CD8-positive, alpha-beta T cell (primary cell): ENCODE measurements at places on chromosomes 16 and 17. TPM values are rescaled to one million over a fixed set of nuclear protein-coding genes. Genes with fewer than 3 reads are reported as not detected.

DNA sequence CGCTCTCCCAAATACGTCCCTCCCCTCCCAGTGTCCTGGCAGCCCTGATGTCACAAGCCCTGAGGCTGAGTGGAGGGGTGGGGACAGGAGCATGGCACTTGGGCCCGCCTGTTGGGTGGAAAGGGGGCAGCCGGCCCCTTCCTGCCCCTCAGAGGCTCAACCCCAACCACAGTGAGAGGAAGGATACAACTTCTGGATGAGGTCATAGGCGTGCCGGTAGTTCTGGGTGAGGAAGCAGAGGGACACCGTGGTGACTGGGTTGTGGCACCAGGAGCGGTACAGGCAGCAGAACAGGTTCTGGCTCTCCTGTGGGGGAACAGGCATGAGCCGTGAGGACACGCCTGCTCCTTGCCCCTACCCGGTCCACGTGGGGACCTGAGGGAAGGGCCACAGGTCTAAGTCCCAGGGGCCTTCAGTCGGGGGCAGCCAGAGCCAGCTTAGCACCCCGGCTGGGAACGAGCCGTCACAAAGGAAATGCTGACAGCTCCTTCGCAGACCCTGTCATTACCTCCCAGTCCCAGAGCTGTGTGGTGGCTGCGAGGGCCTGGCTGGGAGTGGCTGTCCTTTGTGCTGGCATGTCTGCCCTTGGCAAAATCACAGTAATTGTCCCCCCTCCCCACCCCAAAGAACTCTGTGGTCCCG is 11.2 kb upstream of the MTSS2 start:
- peak; percentile 67 for DNase-seq

DNA sequence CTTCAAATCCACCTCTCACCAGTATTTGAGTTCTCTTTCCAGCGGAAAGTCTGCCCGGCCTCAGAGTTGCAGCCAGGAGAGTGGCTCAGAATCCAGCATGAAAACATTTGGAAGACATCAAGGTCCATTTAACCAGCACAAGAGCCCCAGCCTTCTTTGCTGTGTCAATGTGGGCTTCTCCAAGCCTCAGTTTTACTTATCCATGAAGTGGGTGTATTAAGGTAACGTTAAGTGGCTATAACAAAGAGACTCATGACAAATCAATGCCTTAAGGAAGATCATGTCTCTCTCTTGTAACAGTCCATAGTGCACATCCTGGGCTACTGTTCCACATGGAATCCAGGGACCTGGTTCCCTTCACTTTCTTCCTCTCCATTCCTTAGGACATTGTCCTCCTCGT is 959 bp upstream of the SPPL2C start:
- no peak for DNase-seq

DNA sequence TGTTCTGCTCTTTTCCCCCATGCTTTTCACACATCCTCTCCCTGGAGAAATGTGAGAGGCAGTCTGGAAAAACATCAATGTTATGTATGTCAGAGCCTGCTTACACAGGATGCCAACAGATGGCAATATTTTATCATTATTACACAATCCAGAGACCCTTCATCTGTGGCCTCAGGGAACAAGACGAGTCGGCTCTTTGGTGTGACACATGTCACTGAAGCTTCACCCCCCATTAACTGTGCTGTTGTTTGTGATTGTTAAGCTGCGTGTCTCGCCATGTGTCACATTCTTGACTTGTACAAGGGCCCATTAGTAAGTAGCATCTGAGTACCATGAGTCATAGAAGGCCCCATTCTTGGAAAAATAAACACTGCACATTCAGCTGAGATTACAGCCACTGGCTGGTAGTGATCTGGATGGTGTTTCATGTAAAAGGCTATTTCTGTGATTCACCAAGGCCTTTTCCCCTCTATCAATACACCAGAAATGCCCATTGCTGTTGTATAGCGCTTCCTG is 682.1 kb upstream of the SOX9 start:
- DNase-seq, result no peak

DNA sequence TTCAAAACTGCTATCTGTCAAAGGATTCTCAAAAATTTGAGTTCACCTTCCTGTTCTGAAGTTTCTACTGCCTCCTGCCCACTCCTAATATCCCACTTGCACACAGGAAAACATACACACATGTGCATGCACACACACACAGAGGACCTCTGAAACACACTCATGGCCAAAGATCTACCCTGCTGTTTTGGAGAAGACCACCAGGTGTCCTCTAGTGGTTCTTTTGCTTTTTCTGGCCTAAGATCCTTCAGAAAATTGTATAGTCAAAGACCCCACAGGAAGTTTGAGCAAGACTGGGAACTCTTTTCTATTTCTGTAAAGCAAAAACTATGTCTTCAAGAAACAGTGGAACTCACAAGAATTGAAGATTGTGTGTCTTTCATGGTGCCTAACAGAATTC is 90.2 kb downstream of the CDH8 start:
- DNase-seq, result no peak

GRCh38 chr16:66660422-66661209 is 35.9 kb downstream of the CMTM4 start:
- DNase-seq, result no peak

DNA sequence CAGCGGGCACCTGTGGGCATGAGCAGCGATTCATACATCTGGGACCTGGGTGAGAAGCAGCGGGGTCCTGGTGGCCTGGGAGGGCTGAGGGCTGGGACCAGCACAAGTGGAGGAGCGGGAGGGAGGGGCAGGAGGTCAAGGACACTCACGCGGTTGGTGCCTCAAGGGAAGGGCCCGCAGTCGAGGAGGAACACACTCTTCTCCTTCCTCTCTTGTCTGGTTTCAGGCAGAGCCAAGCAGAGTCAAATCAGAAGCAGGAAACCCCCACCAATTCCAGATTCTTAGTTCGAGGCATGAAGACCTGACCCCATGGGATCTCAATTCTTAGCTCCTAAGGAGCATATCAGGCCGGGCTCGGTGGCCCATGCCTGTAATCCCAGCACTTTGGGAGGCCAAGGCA is 15.7 kb downstream of the DNAI2 start:
- no peak for DNase-seq

- DNase-seq, result no peak
Observed at GRCh38 chr16:23072084-23072599, 77.1 kb downstream of the USP31 start.

DNA sequence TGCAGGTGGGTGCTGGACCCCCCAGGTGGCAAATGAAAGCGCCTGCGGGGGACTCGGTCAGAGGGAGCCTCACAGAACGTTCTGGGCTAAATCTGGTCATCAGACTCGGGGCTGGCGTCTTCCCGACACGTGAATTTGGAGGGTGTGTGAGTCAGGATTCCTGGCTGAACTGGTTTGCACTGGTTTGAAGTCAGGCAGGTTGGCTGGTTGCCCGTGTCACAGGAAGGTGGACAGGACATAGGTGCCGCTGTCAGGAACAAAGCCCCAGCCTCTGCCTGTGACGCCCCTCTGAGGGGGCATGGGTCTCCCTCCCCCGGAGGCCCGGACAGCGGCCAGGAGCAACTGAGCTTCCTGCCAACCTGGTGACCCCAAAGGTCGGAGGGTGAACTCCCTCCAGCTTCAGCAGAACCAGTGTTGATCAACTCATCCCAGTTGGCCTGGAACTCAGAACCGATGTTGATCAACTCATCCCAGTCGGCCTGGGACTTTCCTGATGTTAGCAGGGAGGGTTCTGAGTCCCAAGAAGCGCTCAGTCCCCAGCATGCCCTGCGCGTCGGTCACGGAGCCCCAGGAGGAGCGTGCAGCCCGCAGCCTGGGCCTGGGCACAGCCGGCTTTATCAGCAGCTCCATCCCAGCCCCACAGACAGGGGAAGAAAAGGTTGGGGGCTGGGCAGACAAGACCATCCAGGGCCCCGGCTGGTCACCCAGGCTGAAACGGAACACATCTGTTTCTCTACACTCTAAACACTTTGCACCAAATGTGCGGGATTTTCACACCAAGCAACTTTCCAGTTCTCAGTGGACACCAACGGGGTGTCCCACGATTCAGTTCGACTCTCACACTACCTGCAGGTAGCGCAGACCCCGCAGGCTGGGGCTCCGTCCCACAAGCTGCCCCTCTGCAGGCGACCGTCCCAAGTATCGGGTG is 14.4 kb upstream of the METRNL start:
- DNase-seq, result peak; percentile 0

DNA sequence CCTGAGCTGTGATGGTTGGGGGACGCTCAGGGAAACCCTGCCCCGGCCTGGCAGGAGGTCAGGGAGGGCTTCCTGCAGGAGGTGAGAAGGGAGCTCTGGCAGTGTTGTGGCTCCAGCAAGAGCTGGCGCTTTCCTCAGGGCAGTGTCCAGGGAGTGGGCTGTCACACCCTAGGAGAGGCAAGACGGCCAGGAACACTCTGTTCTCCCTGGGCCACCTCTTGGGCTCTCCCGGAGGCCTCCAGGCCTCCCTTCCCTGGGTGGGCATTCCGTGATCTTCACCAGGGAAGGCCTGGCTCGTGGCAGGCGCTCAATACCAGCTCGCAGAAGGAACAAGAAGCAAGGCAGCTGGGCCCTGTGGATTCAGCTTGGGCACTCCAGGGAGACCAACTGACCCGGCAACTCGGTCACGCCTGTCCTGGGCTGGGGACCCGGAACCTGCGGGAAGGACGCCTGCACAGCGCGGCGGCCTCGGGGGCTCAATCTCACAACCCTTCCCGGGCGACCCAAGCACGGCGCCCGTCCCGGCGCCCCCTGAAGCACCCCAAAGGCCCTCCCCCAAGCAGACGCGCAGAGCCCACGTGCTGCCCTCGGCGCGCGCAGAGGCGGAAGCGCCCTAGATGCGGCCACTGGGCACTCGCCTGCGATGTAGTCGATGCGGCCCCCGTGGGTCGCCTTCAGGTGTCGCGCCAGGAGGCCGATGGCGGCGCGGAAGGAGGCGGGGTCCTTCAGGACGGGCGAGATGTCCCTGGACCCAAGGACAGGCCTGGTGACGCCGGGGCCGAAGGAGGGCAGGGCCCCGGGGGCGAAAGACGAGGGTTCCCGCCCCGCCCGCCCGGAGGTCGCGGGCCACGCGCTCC is 588 bp downstream of the APRT start:
- peak; percentile 80 for DNase-seq

- no peak for DNase-seq
Observed at GRCh38 chr16:16006650-16007049, 57.2 kb downstream of the ABCC1 start.

- DNase-seq, result no peak
Observed at GRCh38 chr16:47511882-47512281, 50.8 kb downstream of the PHKB start.

DNA sequence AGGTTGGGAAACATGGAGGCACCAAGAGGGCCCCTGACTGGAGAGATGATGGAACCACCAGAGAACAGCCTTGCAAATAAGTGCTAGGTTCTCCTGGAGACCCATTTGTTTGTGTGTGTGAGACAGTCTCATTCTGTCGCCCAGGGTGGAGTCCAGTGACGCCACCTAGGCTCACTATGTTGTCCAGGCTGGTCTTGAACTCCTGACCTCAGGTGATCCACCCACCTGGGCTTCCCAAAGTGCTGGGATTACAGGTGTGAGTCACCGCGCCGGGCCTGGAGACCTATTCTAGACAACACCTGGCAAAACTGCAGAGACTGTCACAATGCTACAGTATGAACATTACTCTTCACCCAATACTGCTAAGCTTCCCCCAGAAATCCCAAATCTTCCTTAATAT is 1.5 kb downstream of the NPLOC4 start:
- no peak for DNase-seq

- no peak for DNase-seq
Observed at GRCh38 chr16:65283181-65283651, 161.4 kb upstream of the CDH11 start.

- no peak for DNase-seq
Observed at GRCh38 chr16:26457882-26458281, 608.8 kb upstream of the C16orf82 start.

DNA sequence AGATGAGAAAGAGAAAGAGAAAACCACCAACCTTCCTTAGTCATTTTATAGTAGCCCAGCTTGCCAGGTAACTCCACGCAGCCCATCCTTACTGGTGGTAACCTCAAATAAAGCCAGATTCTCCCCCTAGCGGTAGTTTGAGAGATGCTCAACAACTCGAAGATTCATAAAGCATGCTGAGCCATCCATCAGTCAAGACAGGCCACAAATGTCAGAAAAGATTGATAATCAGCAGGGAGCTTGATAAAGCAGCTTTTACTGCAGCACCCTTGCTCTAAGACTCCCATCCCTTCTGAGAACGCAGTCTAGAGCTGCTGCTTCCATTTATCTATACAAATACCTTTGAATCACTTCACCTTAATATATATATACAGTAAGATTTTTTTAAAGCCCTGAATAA is 451.5 kb upstream of the HSBP1 start:
- no peak for DNase-seq

- DNase-seq, result no peak
Observed at GRCh38 chr17:19973156-19973555, 4.5 kb downstream of the AKAP10 start.

DNA sequence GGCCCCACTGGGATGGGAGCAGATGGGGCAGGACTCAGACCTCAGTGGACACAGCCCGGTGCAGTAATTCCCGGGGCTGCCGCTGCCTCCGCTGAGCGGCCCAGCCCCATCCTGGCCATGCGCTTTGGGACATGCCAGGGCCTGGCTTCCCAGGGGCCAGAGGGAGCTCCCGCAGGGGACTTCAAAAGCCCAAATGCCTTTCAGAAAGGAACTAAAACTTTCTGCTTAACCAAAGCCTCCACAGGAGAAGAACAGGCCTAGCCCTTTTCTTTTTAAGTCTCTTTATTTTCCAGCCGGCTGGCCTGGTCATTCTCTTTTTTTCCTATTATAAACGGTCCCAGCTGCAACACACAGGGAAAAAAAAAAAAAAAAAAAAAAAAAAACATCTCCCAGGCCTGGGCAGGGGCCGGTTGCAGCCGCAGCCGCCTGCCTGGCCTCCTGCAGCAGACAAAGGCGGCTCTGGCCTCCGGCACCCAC is 10.7 kb upstream of the ZNF423 start:
- DNase-seq, result no peak

- no peak for DNase-seq
Observed at GRCh38 chr16:31036691-31037090, 3.3 kb downstream of the STX4 start.

The TEKT1 gene
- total RNA-seq, result not detected

- DNase-seq, result no peak
Observed at GRCh38 chr17:17420082-17420481, 56.7 kb upstream of the MED9 start.

The CCL4 gene
- total RNA-seq, result 24.6 TPM

DNA sequence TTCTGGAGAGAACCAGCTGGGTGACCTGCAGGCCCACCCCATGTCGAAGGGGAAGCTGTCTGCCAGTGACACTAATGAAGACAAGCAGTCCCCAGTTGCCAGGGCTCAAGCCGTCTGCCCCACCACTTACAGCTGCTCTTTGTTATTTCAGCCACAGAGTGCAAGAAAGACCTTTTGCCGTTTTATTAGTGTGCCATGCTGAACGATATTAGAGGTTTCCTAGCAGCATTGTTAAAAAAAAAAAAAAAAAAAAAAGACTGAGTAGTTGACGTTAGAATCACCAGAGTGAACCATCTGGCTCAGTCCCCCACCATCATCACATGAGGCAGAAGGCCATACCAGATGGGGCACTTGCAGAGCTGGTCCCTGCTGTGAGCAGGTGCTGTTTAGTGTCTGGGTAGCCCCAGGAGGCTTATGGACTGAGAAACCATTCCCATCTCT is 26.5 kb upstream of the SLC39A11 start:
- DNase-seq, result no peak

- DNase-seq, result no peak
Observed at GRCh38 chr16:83051451-83051850, 424.7 kb downstream of the CDH13 start.
